ENCODE measurements at places on chromosomes 3 and 15.

GRCh38 chr3:108489776-108490175 lies 20.6 kb downstream of the MYH15 start:
- H3K27me3 ChIP-seq, result no peaks in the 10 kb centered on the region
- no peaks in the 10 kb centered on the region for H3K4me1 ChIP-seq
- no peak for DNase-seq
- H3K4me3 ChIP-seq, result no peak overlapping the region

DNA sequence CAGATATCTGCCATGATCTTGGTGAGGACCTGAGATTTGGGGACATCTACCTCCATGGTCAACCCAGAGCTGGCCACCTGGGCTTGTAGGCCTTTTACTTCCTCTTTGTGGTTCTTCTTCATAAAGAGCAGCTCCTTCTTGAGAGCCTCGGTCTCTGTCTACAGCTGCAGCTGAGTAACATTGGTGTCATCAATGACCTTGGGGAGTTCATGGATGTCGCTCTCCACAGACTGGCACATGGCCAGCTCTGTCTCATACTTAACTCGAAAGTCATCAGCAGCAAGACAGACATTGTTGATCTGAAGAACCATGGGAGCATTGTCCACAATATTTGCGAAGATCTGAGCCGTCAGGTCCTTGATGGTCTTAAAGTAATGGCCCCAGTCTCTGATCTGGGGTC lies 15.7 kb upstream of the RASA2 start:
- no peaks in the 10 kb centered on the region for H3K36me3 ChIP-seq
- no peak for DNase-seq
- H3K4me1 ChIP-seq, result no peaks in the 10 kb centered on the region
- no peaks in the 10 kb centered on the region for H3K27me3 ChIP-seq
- no peak overlapping the region for H3K27ac ChIP-seq

- H3K4me1 ChIP-seq, result no peaks in the 10 kb centered on the region
- H3K4me3 ChIP-seq, result no peak overlapping the region
- DNase-seq, result no peak
- no peaks in the 10 kb centered on the region for H3K27me3 ChIP-seq
- H3K27ac ChIP-seq, result no peak overlapping the region
Measured at GRCh38 chr3:193313061-193313958, 65.2 kb downstream of the ATP13A5 start.

GRCh38 chr3:124221422-124221821 lies 229.5 kb upstream of the ROPN1 start:
- no peak overlapping the region for H3K27ac ChIP-seq
- H3K4me1 ChIP-seq, result no peaks in the 10 kb centered on the region
- H3K27me3 ChIP-seq, result no peaks in the 10 kb centered on the region
- no peak for DNase-seq
- no peak overlapping the region for H3K4me3 ChIP-seq

- peaks cover 11% of the 10 kb centered on the region for H3K36me3 ChIP-seq
- peaks cover 25% of the 10 kb centered on the region for H3K4me1 ChIP-seq
- H3K4me3 ChIP-seq, result no peak overlapping the region
- DNase-seq, result no peak
- no peaks in the 10 kb centered on the region for H3K27me3 ChIP-seq
- H3K27ac ChIP-seq, result peak overlapping the region; percentile 25
Measured at GRCh38 chr3:185926445-185926844, 11.4 kb downstream of the TRA2B start.

DNA sequence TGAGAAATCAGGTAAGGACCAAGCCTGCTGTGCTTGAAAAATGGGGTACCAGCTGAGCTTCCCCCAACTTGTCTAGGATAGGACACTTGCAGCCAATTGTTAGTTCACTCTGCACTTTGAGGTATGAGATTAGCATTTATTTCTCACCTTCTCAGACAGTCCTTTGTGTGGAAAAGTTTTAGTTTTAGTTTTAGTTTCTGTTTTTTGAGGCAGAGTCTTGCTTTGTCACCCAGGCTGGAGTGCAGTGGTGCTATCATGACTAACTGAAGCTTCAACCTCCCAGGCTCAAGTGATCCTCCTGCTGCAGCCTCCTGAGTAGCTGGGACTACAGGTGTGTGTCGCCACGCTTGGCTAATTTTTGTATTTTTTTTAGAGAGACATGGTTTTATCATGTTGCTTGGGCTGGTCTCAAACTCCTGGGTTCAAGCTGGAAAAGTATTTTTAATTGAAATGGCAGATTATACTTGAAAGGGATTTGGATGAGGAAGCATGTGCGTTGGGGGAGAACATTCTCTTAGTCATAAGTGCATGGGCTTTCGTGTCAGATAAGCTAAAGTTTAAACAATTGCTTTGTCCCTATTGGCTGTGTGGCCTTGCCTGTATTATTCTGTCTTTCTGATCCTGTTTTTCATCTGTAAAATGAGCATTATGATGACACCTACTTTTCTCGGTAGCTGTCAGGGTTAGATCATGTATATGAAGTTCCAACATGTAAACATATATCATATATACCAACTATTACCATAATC lies 25.2 kb upstream of the CCK start:
- H3K4me1 ChIP-seq, result no peaks in the 10 kb centered on the region
- no peak overlapping the region for H3K27ac ChIP-seq

DNA sequence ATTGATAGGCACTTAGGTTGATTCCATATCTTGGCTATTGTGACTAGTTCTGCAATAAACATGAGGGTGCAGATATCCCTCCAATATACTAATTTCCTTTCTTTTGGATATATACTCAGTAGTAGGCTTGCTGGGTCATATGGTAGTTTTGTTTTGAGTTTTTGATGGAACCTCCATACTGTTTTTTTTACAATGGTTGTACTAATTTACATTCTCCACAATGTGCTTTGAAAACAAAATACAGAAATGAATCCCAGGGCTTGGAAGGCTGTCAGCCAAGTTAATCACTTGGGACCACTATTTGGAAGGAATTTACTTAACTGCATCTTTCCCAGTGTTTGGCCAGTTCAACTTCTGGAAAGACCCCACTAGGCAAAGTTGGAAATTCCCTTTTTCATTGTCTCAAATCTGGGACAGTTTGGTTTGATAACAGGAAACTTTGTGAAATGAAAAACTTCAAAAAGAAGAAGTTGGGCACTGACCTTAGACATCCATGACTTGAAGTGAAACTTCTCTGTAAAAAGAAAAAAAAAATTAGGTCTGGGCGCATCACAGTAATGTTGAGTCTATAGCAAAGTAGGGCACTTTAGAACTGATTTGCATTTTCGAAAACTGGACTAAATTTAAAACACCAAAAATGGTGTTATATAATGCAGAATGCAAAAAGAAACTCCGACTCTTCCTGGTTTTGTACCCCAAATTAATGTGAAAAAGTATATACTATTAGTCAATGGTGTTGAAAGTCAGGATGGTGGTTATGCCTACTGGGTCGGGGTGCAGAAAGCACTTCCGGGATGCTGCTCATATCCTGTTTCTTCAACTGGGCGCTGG lies 6.0 kb downstream of the CTSH start:
- no peak overlapping the region for H3K4me3 ChIP-seq
- no peaks in the 10 kb centered on the region for H3K36me3 ChIP-seq
- no peak overlapping the region for H3K27ac ChIP-seq
- no peaks in the 10 kb centered on the region for H3K27me3 ChIP-seq
- H3K4me1 ChIP-seq, result peaks cover 6% of the 10 kb centered on the region

DNA sequence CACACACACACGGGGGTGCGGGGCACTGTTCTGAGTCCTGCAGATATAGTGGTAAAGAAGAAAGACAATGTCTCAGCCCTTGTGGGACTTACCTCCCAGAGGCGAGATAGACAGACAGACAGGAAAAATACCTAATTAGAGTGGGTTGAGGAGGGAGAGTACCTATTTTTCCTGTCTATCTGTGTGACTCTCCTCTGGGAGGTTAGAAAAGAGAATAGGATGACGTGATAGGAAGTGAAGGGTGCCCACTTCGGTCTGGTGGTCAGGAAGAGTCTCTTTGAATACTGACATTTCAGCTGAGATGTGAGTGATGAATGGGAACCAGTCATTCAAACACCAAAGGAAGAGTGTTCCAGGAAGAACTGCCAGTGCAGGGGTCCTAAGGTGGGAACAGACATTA lies 4.1 kb upstream of the APOD start:
- H3K27me3 ChIP-seq, result no peaks in the 10 kb centered on the region
- no peaks in the 10 kb centered on the region for H3K4me1 ChIP-seq
- DNase-seq, result no peak
- no peak overlapping the region for H3K4me3 ChIP-seq
- no peaks in the 10 kb centered on the region for H3K36me3 ChIP-seq

DNA sequence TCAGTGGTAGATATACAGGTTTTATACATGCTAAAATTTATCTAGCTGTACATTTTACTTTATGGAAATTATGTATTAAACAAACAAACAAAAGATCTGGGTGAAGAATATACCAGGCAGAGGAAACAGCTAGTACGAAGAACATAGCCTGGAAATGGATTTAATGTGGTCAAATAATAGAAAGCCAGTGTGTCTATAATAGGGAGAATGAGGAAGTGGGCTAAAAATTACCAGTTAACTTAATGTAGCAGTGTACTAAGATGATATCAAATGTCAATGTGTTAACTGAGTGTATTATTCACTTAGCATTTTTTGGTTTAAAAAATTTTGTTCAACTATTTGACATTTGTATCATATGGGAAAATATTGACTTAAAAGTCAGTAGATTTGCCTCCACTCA lies 22.8 kb upstream of the SLC15A2 start:
- no peak for DNase-seq
- H3K4me1 ChIP-seq, result no peaks in the 10 kb centered on the region
- H3K27me3 ChIP-seq, result no peaks in the 10 kb centered on the region
- H3K36me3 ChIP-seq, result no peaks in the 10 kb centered on the region
- H3K27ac ChIP-seq, result no peak overlapping the region
- H3K4me3 ChIP-seq, result no peak overlapping the region

DNA sequence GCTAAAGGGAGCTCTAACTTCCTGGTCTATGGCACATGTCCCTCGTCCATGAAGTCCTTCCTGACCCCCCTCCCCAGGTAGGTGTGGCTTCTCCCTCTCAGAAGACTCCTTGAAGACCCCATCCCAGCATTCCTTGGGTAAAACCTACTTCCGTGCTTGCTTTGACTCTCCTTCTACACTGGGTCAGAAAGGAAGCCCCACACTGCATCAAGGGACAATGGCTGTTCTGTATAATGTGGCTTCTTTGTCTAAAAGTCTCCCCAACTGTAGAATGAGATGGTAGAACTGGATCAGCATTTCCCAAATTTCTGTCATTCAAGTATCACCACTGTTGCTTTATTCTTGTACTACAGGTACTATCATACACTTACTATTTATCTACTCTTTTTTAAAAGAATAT lies 3.9 kb upstream of the DNAJA4 start:
- H3K4me3 ChIP-seq, result no peak overlapping the region
- DNase-seq, result no peak
- no peak overlapping the region for H3K27ac ChIP-seq
- no peaks in the 10 kb centered on the region for H3K27me3 ChIP-seq
- H3K4me1 ChIP-seq, result no peaks in the 10 kb centered on the region

DNA sequence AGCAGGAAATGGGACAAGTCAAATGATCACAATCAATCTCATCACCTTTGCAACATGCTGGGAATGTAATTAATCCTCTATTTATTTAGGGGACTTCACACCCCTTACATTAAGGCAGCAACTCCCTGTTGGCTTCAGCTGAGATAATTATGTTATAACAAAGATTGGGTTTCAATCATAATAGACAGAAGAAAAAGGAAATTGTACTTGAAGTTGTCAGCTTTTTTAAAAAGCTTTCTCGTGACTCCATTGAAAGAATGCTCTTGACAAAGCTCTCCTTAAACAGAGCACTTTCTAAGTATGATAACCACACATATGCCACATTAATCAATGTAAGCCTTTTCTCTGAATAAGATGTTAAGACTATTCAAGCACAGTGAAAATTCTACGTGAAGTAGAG lies 65.7 kb downstream of the SHQ1 start:
- H3K4me1 ChIP-seq, result no peaks in the 10 kb centered on the region
- no peak overlapping the region for H3K4me3 ChIP-seq
- H3K36me3 ChIP-seq, result no peaks in the 10 kb centered on the region
- no peak overlapping the region for H3K27ac ChIP-seq
- no peaks in the 10 kb centered on the region for H3K27me3 ChIP-seq

GRCh38 chr15:66961407-66961884 lies 104.0 kb upstream of the SMAD3 start:
- H3K36me3 ChIP-seq, result no peaks in the 10 kb centered on the region
- DNase-seq, result no peak
- no peaks in the 10 kb centered on the region for H3K4me1 ChIP-seq
- H3K4me3 ChIP-seq, result no peak overlapping the region
- no peaks in the 10 kb centered on the region for H3K27me3 ChIP-seq
- no peak overlapping the region for H3K27ac ChIP-seq

- no peak for DNase-seq
- H3K4me1 ChIP-seq, result peaks cover 19% of the 10 kb centered on the region
- peak overlapping the region; percentile 2 for H3K27ac ChIP-seq
- H3K4me3 ChIP-seq, result no peak overlapping the region
Measured at GRCh38 chr3:37949866-37950265, 40.7 kb upstream of the VILL start.

GRCh38 chr3:19972054-19972453 lies 25.2 kb downstream of the RAB5A start:
- no peaks in the 10 kb centered on the region for H3K4me1 ChIP-seq
- no peak overlapping the region for H3K27ac ChIP-seq
- H3K4me3 ChIP-seq, result no peak overlapping the region
- H3K36me3 ChIP-seq, result no peaks in the 10 kb centered on the region

- peak overlapping the region; percentile 82 for H3K27ac ChIP-seq
- no peak for DNase-seq
- no peaks in the 10 kb centered on the region for H3K36me3 ChIP-seq
- no peaks in the 10 kb centered on the region for H3K27me3 ChIP-seq
- H3K4me3 ChIP-seq, result no peak overlapping the region
- H3K4me1 ChIP-seq, result peaks cover 6% of the 10 kb centered on the region
Measured at GRCh38 chr15:39530480-39531342, 50.2 kb upstream of the THBS1 start.

- H3K27ac ChIP-seq, result no peak overlapping the region
- DNase-seq, result no peak
- H3K4me3 ChIP-seq, result no peak overlapping the region
- no peaks in the 10 kb centered on the region for H3K4me1 ChIP-seq
- H3K36me3 ChIP-seq, result no peaks in the 10 kb centered on the region
- H3K27me3 ChIP-seq, result no peaks in the 10 kb centered on the region
Measured at GRCh38 chr3:119826711-119827608, 45.1 kb downstream of the NR1I2 start.

GRCh38 chr3:57078635-57079473 lies 18.4 kb downstream of the SPATA12 start:
- H3K4me1 ChIP-seq, result no peaks in the 10 kb centered on the region
- no peaks in the 10 kb centered on the region for H3K27me3 ChIP-seq
- peak overlapping the region; percentile 84 for H3K4me3 ChIP-seq
- peak; percentile 59 for DNase-seq
- H3K36me3 ChIP-seq, result no peaks in the 10 kb centered on the region

GRCh38 chr3:131421957-131422498 lies 40.5 kb downstream of the NUDT16 start:
- H3K27ac ChIP-seq, result no peak overlapping the region
- DNase-seq, result no peak
- H3K4me1 ChIP-seq, result no peaks in the 10 kb centered on the region
- no peak overlapping the region for H3K4me3 ChIP-seq
- H3K27me3 ChIP-seq, result no peaks in the 10 kb centered on the region

GRCh38 chr3:143795874-143796273 lies 52.4 kb downstream of the SLC9A9 start:
- no peak overlapping the region for H3K27ac ChIP-seq
- H3K4me3 ChIP-seq, result no peak overlapping the region
- no peak for DNase-seq
- H3K4me1 ChIP-seq, result no peaks in the 10 kb centered on the region

Data from breast epithelium (tissue), 4 donors.